Ammon's horn (tissue), 1 donor: ENCODE measurements at places on chromosomes 5 and 9.

GRCh38 chr5:136202469-136203205 lies 9.7 kb upstream of the SMIM32 start:
- no peak for DNase-seq

DNA sequence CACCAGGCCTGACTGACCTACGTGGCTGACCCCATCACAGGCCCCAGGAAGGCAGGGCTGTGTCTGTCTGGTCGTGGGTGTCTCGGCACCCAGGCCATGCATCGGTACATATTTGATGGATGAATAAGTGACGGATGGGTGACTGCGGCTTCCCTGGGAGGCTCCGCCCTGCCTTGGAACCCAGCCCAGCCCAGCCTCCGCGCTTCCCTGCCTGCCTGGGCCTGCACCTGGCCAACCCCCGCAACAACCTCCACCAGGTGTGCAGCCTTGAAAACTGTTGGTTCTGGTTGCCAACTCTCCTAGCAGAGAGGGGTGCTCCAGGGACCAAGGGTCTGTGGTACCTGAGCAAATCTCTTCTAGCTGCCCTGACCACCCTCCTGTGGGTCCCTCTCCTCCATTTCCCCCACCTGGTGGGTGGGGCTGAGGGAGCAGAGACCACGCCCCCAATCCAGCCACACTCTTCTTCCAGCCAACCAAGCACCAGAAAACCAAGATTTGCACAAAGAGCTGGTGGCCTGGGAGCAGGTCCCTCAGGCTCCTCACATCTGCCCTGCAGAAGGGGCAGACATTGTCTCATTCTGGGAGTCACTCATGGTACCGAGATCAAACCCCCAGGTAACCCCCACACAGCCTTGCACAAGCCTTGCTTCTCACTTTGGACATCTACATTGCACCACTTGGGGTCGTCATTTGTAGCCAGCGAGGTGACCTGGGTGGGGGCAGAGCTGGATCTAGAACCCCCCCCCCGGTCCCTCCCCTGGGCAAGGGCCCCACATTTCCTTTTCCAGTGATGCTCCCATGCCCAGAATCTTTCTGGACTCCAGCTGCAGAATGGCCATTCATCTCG lies 100.6 kb upstream of the IER5L start:
- DNase-seq = no peak

DNA sequence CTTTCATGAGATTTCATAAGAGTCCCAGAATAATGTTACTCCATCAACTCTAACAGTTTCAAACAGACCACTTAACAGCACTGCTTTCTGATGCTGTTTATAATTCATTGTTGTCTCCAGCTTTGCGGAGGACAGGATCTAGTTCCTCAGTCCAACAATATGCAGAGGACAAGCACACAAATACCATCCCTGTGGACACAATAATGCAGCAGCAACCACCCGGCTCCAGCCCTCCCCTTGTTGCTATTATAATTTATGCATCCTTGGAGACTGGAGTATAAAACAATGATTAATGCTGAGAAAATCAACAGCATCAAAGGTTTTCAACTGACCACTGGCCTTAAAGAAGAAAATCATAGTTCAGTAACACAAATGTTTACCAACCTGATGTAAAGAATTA lies 108.3 kb downstream of the DENND1A start:
- DNase-seq = no peak

DNA sequence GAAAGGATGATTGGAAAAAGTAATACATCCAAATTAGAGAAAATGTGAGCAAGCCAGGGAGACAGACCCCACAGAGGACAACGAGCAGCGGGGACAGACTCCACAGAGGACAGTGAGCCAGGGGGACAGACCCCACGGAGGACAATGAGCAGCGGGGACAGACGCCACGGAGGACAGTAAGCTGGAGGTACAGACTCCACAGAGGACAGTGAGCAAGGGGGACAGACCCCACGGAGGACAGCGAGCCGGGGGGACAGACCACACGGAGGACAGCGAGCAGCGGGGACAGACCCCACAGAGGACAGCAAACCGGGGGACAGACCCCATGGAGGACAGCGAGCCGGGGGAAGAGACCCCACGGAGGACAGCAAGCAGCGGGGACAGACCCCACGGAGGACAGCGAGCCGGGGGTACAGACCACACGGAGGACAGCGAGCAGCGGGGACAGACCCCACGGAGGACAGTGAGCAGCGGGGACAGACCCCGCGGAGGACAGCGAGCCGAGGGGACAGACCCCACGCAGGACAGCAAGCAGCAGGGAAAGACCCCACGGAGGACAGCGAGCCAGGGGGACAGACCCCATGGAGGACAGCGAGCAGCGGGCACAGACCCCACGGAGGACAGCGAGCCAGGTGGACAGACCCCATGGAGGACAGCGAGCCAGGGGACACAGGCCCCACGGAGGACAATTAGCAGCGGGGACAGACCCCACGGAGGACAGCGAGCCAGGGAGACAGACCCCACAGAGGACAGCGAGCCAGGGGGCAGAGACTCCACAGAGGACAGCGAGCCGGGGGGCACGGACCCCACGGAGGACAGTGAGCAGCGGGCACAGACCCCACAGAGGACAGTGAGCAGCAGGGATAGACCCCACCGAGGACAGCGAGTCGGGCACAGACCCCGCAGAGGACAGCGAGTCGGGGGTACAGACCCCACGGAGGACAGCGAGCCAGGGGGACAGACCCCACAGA lies 1.9 kb upstream of the ZDHHC11 start:
- no peak for DNase-seq

- no peak for DNase-seq
These were observed 79.8 kb upstream of the BOD1 start for GRCh38 chr5:173696216-173696615.

GRCh38 chr9:131817627-131818026 lies 77.8 kb upstream of the RAPGEF1 start:
- no peak for DNase-seq

DNA sequence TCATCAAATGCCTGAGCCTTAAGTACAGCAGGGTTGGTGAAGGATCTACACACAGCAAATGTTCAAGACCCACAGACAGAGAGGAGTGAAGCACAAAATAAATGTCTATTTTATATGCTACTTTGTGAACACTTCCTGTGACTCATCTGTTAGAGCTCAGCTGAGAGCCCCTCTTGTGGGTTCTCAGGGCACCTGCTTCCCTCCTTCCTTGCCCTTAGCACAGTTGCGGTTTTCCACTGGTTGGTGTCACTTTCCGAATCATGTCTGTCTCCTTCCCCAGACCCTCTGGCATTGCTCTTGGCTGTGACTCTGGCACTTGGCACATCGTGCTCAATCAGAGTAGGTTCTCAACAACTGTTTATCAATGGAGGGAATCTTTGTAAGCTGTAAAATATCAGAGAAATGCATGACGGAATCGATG lies 128.5 kb upstream of the STC2 start:
- no peak for DNase-seq

DNA sequence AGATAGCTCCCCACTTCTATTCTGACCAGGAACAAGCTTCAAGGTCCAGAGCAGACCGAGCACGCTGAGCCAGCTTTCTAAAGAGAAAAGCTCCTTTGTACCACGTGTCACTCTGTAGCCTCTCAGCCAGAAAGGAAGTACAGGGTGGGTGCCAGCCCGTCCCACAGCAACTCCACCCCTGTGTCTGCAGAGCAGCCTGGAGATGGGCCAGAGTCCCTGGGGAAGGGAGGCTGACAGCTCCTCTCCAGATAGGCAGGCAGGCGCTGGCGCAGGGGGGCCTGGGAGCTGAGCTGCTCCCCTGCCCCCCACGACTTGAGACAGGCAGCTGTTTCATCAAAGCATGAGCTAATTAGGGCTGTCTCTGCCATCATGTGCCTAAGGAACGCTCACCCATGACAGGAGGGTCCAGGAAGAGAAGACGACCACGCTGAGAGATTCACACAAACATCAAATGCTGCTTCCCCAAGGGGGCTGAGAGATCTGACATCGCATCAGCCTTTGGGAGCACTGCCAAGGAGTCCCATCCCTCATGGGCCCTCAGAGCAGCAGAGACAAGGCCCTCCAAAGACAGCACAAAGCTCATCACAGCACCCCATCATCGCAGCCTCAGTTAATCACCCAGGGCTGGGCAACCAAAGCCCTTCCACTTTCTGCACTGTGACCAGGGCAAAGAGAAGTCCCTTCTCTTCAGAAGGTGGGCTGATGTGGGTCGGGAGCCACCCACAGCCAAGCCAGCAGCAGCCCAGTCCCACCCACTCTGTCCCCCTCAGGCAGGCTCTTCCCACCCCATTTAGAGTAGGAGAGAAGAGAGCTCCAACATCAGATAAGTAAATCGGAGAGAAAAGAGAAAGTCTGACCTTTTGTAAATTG lies 78.5 kb upstream of the LRRTM2 start:
- DNase-seq = peak; percentile 97

- DNase-seq = no peak
These were observed 110.5 kb downstream of the ADAMTS12 start for GRCh38 chr5:33781286-33781685.

- DNase-seq = peak; percentile 17
These were observed 586 bp downstream of the HMGXB3 start for GRCh38 chr5:150000990-150001659.

DNA sequence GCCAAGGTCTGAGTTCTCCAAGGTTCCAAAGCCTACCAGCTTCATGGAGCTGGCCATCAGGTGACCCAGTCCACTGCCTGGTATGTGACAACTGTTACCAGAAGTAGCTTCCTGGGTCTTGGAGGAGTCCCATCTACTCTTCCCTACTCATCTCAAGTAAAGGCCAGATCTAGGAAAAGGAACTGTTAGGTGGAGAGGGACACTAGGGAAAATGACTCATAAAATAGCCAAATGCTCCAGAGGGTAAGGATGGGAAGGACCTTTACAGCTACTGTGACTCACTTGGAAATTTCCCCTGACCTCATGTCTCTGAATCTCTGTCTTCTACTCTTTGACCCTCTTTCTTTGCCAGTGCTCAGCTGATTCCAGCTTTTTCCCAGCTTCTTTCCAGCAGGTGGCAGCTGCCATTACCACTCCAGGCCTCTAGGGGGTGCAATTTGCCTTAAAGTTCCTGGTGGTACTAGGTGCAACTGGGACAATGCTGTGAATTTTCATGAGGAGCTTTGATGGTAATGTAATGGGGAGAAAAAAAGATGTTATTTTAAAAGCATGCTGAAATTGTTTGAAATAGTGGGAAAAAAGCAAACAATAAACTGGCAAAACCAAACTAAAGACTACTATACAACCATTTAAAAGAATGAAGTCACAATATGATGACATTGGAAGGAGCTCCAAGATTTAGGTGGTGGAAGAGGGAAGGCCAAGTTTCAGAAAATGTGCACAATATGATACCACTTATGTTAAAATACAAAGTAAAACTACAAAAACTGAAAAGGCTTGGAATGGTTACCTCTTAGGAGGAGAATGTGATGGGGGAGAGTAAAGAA lies 27.1 kb upstream of the MYORG start:
- DNase-seq = peak; percentile 77

DNA sequence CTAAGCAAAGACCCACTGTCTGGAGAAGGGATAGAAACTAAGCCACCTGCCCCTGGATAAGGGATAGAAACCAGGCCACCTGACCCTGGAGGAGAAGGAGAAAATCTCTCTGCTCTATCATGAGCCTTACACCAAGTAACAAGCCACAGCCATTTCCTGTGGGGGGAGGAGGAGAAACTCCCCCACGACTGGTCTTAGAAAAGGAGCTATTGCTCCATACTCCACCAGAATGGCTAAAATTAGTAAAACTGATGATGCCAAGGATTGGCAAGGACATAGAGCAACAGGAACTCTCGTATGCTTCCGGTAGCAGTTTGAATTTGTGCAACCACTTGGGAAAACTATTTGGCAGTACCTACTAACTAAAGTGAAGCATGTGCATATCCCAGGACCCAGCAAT lies 70.8 kb downstream of the ACTL7B start:
- no peak for DNase-seq

DNA sequence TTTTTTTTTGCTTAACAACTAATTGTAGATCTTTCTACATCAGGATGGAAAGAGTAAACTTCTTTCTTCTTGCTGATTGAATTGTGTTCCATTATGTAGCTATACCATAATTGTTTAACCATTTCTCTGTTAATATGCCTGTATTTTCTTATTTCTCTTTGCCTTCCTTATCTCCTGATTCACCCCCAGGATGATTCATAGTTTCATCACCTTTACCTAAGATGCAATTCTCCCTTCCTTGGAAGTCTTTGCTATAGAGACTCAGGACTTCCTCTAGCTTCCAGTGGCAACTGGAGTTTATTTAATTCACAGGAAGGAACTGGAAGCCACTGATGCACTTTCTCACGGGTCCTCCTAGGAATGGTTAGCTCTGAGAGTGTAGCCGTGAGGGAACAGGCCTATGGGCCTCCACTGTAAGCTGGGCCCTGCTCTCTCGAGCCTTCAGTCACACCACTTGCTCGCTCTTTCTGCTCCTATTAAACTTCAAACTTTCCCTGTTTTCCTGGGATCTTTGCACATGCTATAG lies 83.1 kb downstream of the FGF1 start:
- no peak for DNase-seq

- no peak for DNase-seq
These were observed 225.5 kb upstream of the ZNF462 start for GRCh38 chr9:106637486-106637885.

- DNase-seq = no peak
These were observed 429.5 kb downstream of the TLE1 start for GRCh38 chr9:81259896-81260295.

- no peak for DNase-seq
These were observed 181.3 kb downstream of the ESM1 start for GRCh38 chr5:54804086-54804485.

- peak; percentile 69 for DNase-seq
These were observed 465.5 kb downstream of the DNAH5 start for GRCh38 chr5:13478831-13479465.

- no peak for DNase-seq
These were observed 387.7 kb upstream of the IRX4 start for GRCh38 chr5:2270467-2270866.

DNA sequence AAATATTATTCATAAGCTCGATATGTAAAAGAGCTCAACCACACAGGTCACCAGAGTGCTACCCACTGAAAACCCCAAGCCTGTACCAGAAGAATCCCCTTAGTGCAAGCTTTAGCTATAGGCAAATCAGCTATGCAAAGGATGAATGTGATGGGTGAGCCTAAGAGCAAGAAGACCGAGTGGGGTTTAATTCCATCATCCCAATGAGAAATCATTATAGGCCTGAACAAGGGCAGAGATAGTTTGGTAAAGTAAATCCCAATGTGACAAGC lies 21.8 kb downstream of the ELOVL7 start:
- no peak for DNase-seq

GRCh38 chr9:14212077-14212476 lies 101.9 kb downstream of the NFIB start:
- DNase-seq = no peak

DNA sequence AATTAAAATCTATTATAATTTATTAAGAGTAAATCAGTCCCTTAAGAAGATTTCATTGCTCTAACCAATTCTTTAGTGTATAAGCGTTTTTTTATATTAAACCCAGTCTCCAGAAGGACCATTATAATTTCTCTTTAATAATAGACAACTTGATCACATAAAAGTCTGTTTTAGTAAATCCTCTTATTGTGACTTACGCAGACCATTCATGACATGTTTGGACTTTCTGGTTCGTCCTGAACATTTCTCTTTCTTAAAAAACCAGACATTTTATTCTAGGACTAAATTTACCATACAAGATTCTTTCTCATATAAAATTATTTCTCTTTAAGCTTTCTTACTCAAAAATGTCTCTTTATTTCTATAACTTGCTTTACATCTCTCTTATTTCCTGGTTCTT lies 196.2 kb upstream of the RAI14 start:
- no peak for DNase-seq

- no peak for DNase-seq
These were observed 7.3 kb upstream of the FOXE1 start for GRCh38 chr9:97845763-97846162.
